ENCODE measurements at places on chromosomes 7 and 10.

DNA sequence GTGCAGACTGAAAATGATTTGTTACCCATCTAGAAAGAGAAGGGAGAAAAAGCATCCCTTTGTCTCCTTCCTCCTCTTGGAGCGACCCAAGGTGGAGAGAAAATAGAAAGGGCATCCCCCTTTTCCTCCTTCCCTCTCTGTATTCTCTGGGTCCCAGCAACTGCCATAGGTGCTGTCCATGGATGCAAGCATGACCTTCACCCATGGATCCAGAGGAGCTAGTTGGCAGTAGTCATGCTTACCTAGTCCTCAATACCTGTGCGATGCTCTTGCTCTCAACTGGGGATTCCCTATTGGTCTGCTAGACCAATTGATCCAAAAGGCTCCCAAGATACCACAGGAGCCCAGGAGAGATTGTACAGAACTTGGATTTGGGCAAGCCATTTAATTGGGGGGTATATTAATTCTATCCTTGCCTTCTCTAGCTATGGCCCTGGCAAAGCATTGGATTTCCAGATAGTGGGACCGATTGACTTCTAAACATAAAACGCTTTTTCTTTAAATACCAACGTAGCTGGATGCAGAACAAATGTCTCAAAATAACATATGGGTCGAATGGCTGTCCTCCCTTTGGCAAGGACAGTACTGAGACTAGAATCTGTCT lies 547.8 kb upstream of the IGFBP3 start:
- DNase-seq: no peak

DNA sequence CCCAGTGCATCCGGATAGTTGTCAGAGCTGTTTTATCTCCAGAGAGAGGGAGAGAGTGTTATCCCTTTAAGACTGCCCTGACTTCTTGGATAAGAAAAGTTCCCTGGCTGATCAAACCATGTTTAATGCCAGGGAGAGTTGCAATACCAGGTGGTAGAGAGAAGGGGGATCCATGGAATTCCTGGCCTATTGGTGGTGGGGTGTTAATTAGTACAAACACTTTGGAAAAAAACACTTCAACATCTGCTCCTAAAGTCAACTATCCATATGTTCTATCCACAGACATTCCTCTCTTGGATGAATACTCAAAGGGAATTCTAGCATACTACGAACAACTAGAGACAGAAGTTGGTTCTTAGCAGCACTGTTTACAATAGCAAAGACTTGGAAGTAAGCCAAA lies 307.2 kb downstream of the TCERG1L start:
- DNase-seq: no peak

DNA sequence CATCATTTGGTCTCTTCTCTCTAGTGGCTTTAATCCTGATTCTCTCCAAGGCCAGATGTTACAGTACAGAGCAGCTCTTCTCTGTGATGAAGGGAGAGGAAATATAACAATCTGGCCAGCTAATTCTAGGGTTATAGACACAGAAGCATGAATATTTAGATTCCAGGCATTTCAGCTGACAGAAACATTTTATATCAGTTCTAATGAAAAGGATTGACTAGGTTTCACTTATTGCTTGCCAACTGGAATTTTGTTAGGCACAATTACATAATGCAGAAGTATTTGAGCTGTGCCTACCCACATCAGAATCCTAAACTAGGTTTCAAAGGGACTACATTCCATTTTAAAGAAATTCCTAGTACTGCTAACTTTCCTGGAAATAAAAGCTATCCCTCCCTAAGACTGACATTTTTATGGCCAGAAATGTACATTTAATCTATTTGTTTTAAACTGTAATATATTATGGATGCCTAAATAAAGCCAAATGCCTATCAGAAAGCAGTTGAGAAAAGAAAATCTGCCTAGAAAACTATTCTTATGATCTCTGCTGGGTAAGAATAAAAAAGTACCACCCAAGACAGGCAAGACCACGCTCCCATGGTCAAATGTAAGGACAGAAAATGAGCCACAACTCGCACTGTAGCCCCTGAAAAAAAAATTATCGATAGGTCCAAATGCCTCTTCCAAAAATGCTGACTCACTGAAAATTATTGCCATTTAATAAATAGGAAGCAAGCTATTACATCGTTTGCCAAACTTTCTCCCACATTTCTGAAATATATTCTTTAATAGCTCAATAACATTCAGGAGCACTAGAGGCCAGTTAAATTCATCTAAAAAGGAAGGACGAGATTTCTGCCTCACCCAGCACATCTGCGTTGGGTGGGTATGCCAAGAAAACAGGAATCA lies 498.1 kb downstream of the KCNMA1 start:
- DNase-seq: no peak

DNA sequence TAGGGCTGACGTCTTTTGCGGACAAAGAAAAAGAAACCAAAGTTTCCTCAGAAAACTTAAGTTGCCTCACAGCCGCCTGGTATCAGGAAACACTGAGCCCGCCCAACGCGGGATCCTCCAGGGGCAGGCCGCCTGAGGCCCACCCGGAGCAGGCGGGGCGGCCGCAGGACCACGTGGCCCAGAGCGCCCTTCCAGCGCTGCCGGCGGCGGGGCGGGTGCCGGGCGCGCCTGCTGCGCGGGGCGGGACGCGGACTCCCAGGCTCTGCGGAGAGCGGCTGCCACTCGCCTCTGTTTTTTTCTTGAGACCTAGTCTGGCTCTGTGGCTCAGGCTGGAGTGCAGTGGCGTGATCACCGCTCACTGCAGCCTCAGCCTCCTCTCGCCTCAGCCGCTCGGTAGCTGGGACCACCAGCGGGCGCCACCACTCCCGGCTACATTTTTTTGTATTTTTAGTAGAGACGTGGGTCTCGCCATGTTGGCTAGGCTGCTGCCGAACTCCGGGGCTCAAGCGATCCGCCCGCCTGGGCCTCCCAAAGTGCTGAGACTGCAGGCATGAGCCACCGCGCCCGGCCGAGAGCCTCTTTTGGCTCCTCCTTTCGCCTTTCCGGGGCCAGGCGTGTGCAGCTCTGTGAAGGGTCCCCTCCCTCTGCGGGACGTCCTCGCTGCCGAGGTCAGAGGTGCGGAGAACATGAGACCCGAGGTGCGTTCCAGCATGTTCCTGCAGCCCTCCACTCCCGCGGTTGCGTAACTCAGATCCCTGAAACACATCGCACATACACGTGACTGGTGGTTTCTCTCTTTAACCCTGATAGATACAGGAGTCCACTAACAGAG lies 11.6 kb upstream of the HNRNPF start:
- DNase-seq: peak; percentile 65

GRCh38 chr10:34016576-34016975 lies 682.1 kb upstream of the NRP1 start:
- no peak for DNase-seq

GRCh38 chr10:95377950-95378349 lies 87.1 kb upstream of the PDLIM1 start:
- DNase-seq: no peak

DNA sequence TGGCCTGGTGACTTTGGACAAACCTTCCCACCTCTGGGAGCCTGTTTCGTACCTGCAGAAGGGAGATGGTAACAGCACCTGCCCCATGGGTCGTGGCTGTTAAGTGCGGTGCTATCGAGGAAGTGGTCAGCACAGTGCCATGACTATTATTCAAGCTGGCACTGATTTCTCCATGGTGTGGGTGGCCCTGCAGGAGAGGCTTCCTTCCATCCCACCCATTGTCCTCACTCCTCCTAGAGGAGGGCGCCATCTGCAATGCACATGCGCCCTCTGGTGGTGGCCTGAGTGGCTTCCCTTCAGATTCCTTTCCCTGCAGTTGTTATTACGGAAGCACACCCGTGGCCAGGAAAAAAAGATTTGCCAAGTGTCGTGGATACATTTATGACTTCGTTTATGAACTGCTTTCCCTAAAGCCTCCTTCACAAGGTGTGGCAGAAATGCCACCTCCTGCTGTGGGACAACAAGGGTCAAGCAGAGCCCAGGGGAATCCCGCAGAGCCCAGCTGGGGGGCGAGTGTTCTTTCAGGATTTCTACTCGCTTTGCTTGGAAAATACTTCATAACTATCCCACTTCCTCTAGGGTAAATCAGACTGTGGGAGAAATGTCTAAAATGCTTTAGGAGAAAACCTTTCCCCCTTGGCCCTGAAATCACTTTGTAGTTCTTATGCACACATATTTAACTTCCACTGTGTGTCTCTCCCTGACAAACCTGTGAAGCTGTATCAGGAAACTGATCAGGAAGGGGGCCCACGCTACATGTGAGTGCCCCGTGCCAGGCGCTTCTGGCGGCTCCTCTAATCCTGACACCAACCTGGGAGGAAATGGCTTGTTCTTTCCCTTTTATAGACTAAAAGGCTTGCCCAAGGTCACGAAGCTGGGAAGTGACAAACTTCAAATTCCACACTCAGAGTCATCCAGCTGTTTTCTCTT lies 98.0 kb upstream of the ANLN start:
- DNase-seq: peak; percentile 51

GRCh38 chr10:42790835-42791234 lies 8.2 kb downstream of the BMS1 start:
- no peak for DNase-seq

DNA sequence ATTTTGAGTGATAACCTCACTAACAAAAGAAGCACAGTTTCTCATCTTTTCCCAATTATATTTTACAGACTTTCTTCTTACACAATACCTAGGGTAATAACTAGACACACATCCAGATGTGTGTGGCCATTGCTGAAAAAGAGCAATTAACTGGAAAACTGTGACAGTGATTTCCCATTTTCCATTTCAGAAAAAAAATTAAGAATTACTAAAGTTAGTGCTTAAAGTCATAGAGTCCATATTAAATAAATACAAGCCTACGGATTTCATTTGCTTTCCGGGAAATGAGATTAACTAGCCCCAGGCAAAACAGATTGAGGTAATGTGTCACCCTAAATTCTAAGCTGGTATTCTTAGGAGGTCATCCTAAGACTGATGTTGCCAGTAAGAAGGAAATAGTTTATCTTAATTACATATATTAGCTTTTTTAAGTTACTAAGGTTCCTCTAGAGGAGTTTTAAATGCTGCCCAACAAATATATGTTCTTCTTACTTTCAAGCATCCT lies 10.2 kb upstream of the MACC1 start:
- no peak for DNase-seq

- no peak for DNase-seq
These were observed 17.3 kb upstream of the NRBF2 start for GRCh38 chr10:63115732-63116383.

DNA sequence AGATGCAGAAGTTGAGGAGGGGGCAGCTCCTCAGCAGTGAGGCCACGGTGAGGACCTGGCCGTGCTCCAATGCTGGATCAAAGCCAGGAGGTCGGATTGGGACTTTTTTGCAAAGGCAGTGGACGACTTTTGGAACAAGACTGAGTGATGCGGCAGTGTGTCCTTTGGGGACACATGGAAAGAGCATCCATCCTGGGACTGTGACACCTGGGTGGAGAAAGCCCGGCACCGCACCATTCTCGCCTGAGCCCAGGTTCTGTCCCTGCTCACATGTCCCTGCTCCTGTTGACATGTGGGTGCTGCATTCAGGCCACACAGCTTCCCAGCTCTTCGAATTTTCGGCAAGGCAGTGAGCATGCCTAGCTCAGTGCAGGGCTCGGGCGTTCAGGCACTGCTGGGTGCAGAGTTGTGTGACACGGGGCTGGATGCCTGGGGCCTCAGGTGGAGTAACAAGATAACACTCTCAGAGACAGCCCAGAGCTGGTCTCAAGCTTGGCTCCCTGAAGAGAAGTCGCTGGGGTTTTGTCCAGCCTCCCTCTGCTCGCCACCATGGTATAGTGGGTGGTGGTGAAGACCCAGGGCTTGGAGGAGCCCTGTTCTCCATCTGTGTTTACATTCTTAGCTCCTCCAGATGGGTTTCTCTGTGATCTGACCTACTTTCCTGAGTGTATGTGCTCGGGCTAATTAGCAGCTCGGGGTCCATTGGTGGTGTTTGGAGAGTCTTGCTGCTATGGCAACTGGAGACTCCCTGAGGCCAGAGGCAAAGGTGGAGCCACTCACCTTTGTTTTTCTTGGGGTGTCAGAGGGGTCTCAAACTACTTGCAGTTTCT lies 111.7 kb upstream of the BTBD16 start:
- no peak for DNase-seq

DNA sequence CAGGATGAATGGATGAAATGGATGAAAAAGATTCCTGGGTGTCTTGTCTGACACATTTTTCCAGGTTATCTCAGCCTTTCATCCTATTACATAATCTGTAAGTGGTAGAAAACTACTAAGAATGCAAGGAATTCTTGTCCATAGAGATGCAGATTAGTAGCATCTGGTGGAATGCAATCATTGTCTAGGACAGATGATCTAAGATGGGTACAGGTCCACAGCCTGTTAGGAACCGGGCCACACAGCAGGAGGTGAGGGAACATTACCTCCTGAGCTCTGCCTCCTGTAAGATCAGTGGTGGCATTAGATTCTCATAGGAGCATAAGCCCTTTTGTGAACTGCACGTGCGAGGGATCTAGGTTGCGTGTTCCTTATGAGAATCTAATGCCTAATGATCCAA lies 225.0 kb downstream of the CALN1 start:
- DNase-seq: no peak

GRCh38 chr10:99777918-99778714 lies 4.3 kb upstream of the ABCC2 start:
- DNase-seq: no peak

- DNase-seq: no peak
These were observed 25.0 kb downstream of the RTKN2 start for GRCh38 chr10:62243647-62243997.
